ENCODE measurements at places on chromosomes 2 and 18.

DNA sequence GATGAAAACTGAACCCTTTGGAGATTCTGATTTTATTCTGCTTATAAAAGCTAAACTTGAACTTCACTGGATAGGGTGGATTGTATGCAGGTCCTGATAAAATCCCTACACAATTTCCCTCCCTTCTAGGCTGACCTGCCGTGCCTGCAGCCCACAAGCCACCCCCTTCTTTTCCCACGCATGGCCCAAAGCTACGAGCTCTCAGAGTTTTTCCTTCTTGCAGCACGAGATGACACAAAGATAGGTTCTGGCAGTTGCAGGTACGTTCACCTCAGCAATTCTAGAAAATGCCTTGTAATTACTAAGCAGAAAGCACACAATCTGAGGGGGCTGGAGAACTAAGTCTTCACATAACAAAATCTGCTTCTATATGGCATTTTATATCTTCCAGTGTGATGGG lies 110.6 kb upstream of the ATP8B1 start:
- DNase-seq, result no peak

- DNase-seq, result peak; percentile 51
These were observed 86.2 kb upstream of the RAB27B start for GRCh38 chr18:54742120-54742519.

GRCh38 chr2:164976301-164976700 lies 21.0 kb upstream of the SLC38A11 start:
- no peak for DNase-seq

DNA sequence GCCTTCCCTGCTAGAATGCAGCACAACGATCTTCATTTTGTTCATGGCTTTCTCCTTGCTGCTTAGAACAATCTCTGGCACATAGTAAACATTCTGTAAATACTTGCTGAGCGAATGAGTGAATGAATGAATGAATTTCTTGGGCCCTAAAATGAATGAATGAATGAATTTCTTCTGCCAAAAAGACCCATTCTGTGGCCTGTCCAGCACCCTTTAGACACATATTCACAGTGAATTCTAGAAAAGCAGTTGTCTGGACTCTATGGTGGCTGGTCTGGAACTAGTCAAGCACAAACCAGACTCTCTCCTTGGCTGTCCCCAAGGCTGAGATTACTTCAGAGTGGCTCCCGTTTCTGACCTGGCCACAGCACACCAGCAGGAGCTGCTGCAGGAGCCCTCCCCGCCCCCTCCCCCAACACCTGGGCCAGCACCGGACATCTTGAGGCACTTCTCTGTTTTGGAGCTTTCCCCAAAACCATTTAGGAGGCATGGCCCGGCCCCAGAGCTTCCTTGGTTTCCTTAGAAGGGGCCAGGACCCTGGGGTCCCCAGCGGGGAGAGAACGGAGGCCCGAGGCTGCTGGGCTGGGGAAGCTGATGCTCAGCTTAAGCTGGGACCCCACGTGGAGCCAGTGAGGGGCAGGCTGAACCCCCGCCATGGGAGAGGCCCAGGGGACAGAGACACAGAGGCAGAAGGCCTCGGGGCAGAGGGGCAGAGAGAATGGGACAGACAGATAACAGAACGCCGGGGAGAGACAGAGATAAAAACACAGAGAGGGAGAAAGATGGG lies 159.0 kb downstream of the ZFP36L2 start:
- no peak for DNase-seq

DNA sequence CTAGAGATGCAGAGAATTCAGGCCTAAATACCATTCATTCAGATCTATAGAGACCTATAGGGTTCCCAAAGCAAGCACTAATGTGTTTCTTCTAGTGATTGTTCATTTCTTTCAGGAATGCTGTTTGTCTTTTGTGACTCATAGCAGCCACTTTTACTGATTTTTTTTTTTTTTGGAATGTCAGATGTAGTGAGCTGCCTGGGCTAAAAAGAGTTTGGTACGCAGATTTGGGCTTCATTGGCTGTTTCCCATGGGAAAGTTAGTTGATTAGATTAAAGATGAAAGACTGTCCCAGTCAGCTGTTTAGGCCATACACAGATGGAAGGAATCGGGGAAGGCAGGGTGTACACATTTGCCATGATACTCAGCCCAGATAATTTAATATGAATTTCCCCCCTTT lies 87.6 kb downstream of the CDC42EP3 start:
- DNase-seq, result peak; percentile 47

- DNase-seq, result no peak
These were observed 22.6 kb downstream of the FOXI3 start for GRCh38 chr2:88429929-88430328.

DNA sequence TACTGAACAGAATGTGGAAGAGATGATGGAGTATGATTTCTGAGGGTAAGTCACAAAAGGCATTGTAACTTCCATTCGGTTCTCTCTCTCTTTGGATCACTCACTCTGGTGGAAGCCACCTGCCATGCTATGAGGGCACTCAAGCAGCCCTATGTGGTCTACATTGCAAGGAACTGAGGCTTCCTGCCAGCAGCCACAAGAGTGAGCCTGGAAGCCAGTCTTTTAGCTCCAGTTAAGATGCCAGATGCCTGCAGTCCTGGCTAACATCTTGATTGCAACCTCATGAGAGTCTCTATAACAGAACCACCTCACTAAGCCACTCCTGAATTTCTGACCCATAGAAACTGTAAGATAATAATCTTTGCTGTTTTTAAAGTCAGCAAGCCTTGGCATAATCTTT lies 935.7 kb downstream of the LRP1B start:
- DNase-seq, result no peak

- DNase-seq, result no peak
These were observed 5.7 kb downstream of the LRRFIP1 start for GRCh38 chr2:237633061-237633561.

DNA sequence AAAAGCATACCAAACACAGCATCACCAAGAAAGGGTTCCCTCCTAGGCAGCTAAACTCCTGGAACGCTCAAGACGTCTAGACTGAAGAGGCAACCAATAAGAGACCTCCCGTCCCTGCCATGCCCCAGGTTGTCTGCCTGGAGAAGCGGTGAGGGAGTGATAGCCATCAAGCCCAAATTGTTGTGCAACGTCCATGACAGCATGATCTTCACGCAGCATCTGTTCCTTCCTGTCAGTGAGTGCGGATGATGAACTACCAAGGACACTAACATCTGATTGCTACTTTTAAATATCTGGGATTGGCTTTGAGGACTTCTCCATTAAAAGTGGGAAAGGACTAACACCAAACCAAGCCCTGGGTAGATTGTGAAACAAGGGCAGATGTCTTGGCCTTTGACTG lies 149.7 kb downstream of the TXNL1 start:
- DNase-seq, result no peak

GRCh38 chr18:26097563-26097962 lies 7.2 kb upstream of the SS18 start:
- DNase-seq, result no peak

- no peak for DNase-seq
These were observed 1.3 kb upstream of the CIB4 start for GRCh38 chr2:26642429-26642828.

- no peak for DNase-seq
These were observed 384.3 kb upstream of the ID2 start for GRCh38 chr2:8297376-8298231.
